SJSA1 (cell line): ENCODE measurements at places on chromosomes 2 and 18. TPM values are rescaled to one million over a fixed set of nuclear protein-coding genes. Genes with fewer than 3 reads are reported as not detected.

DNA sequence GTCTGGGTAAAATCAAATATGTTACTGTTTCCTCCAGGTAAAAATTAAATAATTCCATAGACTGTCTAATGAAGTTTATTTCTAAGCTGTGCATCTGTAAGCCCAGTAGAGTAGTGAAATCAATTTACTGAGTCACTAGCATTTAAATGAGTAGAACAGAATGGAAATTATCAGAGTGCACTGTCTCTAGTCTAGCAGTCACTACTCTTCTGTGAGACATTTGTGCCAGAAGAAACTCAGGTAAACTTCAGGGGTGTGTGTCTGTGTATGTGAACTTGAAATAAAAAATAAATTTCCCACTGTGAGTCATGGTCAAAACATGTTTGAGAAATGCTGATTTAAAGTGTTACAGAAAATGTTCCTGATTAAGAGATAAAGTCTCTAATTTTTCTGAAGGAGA is 146.4 kb downstream of the RIF1 start:
- DNase-seq, result no peak

GRCh38 chr2:132252191-132252893 is 90.6 kb upstream of the ANKRD30BL start:
- DNase-seq, result no peak

DNA sequence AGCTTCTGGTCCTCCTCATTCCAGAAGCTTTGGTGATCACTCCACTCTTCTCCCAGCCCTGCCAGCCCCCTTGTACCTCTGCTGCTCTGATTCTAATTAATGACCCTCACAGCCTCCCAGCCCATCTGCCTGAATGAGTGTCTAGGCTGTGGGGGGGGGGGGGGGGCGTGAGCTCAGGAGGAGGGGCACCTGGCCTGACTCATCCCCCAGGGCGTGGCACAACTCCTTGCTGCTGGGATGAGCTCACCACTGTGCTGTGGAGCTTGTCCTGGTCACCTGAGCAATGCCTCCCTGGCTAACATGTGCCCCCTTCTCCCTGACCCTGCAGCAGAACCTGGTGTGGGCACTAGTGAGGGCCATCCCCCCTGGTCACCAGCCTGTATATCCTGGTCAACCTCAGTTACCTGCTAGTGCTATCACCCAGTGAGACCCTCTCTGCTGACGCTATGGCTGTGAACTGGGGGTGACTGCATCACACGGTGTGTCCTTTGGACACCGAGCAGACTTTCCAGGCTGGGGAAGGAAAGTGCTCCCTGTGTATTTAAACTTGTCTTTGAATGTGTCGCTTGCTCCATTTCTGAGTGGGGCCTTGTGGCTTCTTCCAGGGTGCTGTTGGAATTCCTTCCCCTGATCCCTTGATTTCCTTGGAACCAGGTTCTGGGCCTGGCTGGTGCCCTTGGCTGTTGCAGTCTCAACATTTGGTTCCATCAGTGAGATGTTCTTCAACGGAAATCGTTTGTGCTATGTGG is 41.5 kb upstream of the PUM2 start:
- no peak for DNase-seq

DNA sequence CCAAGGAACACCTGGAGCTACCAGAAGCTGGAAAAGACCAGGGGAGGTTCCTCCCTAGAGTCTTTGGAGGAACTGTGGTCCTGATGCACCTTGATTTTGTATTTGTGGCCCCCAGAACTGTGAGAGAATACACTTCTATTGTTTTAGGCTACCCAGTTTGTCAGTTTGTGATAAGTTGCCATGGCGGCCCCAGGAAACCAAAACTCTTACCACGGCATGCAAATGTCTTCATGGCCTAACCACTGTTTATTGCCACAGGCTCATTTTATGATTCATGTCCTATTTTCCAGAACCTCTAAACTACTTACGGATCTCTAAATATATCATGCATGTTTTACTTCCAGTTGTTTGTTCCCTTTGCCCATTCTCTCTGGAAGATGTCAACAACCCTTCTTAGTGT is 1250.7 kb upstream of the FAM98A start:
- no peak for DNase-seq

- DNase-seq, result peak; percentile 44
Measured at GRCh38 chr2:165015052-165015642, 59.8 kb upstream of the SLC38A11 start.

GRCh38 chr2:153476816-153477635 is 1.5 kb downstream of the RPRM start:
- DNase-seq, result no peak

DNA sequence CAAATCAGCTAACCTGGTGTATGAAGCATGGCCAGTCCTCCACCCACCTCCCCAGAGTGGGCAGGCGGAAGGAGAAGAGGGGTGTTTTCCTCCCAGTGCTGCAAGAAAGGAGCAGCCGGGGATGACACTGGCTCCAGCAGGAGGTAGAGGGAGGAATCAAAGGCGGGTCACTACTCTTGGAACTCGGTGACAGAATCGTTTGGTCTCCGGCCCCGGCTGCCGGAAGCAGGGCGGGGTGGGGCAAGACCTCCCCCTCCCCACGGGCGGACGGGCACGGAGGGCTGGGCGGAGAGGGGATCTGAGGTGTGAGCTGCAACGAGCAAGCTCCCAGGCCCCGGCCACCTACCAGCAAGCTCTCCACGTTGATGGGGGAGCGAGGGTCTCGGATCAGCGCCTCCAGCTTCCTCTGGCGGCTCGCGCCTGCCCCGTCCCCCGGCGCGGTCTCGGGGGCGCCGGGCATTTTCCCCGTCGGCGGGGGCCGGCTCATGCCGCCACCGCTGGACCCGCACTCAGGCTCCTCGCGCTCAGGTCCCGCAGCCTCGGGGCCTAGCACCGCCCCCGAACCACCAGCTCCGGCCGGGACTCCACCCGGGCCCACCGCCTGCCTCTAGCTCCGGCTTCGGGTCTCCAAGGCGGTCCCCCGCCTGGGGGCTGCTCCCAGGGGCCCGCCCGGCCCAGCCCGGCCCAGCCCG is 640 bp downstream of the ROCK2 start:
- peak; percentile 67 for DNase-seq

- DNase-seq, result no peak
Measured at GRCh38 chr2:174776675-174777074, 12.4 kb upstream of the CHRNA1 start.

GRCh38 chr2:203789618-203790017 is 78.0 kb upstream of the CTLA4 start:
- no peak for DNase-seq

GRCh38 chr2:82728090-82728489 is 1731.0 kb downstream of the SUCLG1 start:
- no peak for DNase-seq

GRCh38 chr2:28710545-28710944 is 41.1 kb upstream of the PPP1CB start:
- no peak for DNase-seq

DNA sequence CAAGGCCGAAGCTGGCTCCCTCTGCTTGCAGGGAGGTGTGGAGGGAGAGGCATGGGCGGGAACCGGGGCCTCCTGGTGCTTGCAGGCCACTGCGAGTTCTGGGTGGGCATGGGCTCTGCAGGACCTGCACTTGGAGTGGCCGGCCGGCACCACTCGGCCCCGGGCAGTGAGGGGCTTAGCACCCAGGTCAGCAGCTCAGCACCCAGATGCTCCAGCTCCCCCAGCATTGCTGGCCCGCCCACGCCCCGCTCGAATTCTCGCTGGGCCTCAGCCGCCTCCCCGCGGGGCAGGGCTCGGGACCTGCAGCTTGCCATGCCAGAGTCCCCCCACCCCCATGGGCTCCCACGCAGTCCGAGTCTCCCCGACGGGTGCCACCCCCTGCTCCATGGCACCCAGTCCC is 176.2 kb upstream of the FAM98A start:
- no peak for DNase-seq

GRCh38 chr2:241279828-241280227 is 35.6 kb downstream of the HDLBP start:
- no peak for DNase-seq

MAB21L4 gene
- 0.42 and 0.91 TPM in 2 replicates for total RNA-seq

CRYGD gene
- not detected in 2 replicates for total RNA-seq
